Prostate gland (tissue), 2 donors: ENCODE measurements at places on chromosomes 2 and 18.

DNA sequence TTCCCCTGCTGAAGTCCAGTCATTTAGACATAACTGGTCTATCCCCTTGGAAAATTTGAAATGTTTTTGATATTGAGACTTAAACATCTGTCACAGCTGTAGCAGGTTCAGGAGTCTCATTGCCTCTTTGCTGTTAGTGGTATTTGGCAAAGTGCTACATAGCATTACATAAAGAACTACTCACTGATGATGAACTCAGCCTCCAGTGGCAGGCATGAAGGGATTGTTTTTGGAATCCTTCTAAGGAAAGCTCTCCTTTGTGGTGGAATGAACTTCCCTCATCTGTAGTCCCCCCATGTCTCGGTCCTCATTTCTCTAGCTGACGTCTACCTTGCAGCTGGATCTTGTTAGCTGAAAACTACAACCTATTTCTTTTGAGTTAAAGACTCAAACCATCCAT lies 111.6 kb downstream of the TACR1 start:
- DNase-seq = no peak

GRCh38 chr2:61288070-61288841 lies 126.3 kb downstream of the C2orf74 start:
- DNase-seq = no peak

- DNase-seq = no peak
These were observed 7.7 kb downstream of the OXER1 start for GRCh38 chr2:42756150-42756775.

GRCh38 chr2:102975996-102976975 lies 214.5 kb downstream of the TMEM182 start:
- no peak for DNase-seq
